ENCODE measurements at places on chromosomes 5 and 9. TPM values are rescaled to one million over a fixed set of nuclear protein-coding genes. Genes with fewer than 3 reads are reported as not detected.

DNA sequence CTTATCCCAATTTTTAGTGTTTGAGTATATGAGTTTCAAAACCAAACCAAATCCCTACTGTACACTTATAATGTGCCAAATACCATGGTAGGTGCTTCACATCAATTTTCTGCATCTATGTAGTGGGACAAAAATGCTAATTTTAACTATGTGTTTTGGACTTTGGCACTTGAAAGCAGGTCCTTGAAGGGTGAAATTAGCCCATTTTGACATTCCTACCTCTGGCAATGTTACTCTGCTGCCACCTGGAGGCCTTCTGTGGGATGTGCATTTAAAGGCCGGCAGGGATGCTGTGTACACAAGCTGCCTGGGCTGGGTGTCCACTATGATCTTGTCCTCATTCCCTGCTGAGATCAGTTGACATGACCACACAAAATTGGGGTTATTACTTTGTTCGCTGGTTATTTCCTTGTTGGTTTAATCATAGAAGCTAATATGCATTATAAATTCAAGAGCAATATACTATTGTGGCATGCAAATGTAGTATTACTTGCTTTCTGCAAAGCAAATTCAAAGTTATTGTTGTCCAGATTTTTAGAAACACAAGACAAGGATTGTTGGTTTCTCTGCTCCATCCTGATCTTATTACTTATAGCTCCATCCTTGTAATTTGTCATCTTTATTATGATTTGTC is 166.8 kb downstream of the ARHGEF28 start:
- H3K4me1 ChIP-seq: no peaks in the 10 kb centered on the region
- H3K27me3 ChIP-seq: no peaks in the 10 kb centered on the region
- DNase-seq: peak; percentile 40
- no peaks in the 10 kb centered on the region for H3K36me3 ChIP-seq

The CARTPT gene
- total RNA-seq: not detected

The SHOC1 gene
- total RNA-seq: not detected

GRCh38 chr9:136264031-136264430 is 18.4 kb upstream of the QSOX2 start:
- DNase-seq: no peak
- no peaks in the 10 kb centered on the region for H3K36me3 ChIP-seq
- H3K27ac ChIP-seq: no peak overlapping the region
- peaks cover 7% of the 10 kb centered on the region for H3K4me1 ChIP-seq
- no peaks in the 10 kb centered on the region for H3K27me3 ChIP-seq

The RXRA gene
- 12.6 TPM for total RNA-seq

- H3K27ac ChIP-seq: no peak overlapping the region
- H3K36me3 ChIP-seq: no peaks in the 10 kb centered on the region
- H3K4me3 ChIP-seq: no peak overlapping the region
- no peaks in the 10 kb centered on the region for H3K27me3 ChIP-seq
These were observed 225.3 kb downstream of the NTRK2 start for GRCh38 chr9:84894859-84895258.

DNA sequence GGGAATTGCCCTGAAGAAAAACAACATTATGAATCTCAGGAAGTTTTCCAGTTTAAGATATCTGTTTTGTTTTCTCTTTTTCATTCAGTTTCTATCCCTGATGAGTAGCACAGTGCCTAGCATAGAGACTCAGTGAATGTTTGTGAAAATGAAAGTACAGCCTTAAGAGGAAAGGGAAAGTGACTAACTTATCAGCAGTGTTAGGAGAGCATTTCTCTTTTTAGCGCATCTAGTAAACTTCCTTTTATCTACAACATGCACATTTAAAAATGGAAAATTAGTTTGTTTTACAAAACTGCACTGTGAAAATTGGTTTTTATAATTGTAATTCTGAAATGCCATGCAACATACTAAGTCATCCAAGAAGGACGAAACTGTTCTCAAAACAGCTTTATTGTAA is 110.8 kb downstream of the SMARCA2 start:
- peaks cover 9% of the 10 kb centered on the region for H3K4me1 ChIP-seq
- no peak overlapping the region for H3K27ac ChIP-seq
- no peaks in the 10 kb centered on the region for H3K27me3 ChIP-seq

The SLC36A2 gene
- not detected for total RNA-seq

- H3K4me1 ChIP-seq: no peaks in the 10 kb centered on the region
- H3K27ac ChIP-seq: no peak overlapping the region
- no peaks in the 10 kb centered on the region for H3K27me3 ChIP-seq
- H3K4me3 ChIP-seq: no peak overlapping the region
These were observed 161.4 kb upstream of the KLF4 start for GRCh38 chr9:107650995-107651394.

DNA sequence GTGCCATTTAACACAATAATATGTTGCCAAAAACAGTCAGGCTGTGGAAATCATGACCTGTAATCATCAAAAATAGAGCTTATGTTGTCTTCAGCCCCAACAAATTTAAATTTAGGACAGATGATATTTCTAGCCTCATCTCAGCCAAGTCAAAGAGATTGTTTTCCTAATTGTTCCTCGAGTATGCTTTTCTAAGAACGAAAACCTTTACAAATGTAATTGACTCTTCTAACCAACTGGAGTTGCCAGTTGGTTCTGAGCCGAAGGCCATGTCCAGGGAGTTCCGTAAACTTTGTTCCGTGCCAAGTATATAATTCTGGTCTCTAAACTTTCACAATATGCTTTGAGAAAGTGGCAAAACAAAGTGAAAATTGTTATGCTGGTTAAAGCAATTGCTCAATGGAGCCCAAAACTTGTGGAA is 160.8 kb downstream of the CEMIP2 start:
- peaks cover 3% of the 10 kb centered on the region for H3K27me3 ChIP-seq
- no peak overlapping the region for H3K4me3 ChIP-seq
- no peak for DNase-seq
- no peaks in the 10 kb centered on the region for H3K4me1 ChIP-seq
- H3K36me3 ChIP-seq: no peaks in the 10 kb centered on the region

- no peaks in the 10 kb centered on the region for H3K27me3 ChIP-seq
- H3K36me3 ChIP-seq: peaks cover 34% of the 10 kb centered on the region
- no peak for DNase-seq
- H3K4me1 ChIP-seq: no peaks in the 10 kb centered on the region
- no peak overlapping the region for H3K27ac ChIP-seq
- H3K4me3 ChIP-seq: no peak overlapping the region
These were observed 37.6 kb downstream of the TMEM245 start for GRCh38 chr9:109082091-109082620.

The PSMD5 gene
- 37.7 TPM for total RNA-seq

DNA sequence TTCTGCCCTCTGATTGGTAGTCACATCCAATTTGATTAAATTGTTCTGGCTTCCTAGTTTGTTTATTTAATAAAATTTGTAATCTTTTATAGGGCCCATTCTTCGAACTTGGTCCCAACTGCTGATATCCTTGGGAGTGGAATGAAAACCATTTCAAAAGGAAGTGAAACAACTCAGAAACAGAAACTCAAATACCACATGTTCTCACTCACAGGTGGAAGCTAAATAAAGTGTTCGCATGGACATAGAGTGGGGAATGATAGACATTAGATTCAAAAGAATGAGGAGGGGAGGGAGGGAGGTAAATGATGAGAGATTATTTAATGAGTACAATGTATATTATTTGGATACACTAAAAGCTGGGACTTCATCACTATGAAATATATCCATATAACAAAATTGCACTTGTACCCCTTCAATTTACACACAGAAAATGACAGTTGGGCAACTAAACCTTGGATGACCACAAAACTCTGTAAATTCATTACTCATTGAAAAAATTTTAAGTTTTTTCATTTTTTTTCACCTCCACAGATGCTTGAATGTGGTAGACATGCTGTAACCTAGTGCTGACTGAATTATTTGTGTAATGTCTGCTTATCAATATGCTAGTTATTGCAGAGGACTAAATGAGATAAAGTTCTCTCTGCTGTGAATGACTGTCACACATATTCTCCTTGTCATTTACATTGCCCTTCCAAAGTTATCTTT is 16.0 kb downstream of the ATP10B start:
- no peaks in the 10 kb centered on the region for H3K4me1 ChIP-seq
- no peaks in the 10 kb centered on the region for H3K27me3 ChIP-seq
- H3K27ac ChIP-seq: no peak overlapping the region

- DNase-seq: no peak
- no peak overlapping the region for H3K4me3 ChIP-seq
- no peaks in the 10 kb centered on the region for H3K27me3 ChIP-seq
These were observed 9.0 kb downstream of the TOR1B start for GRCh38 chr9:129811967-129812363.

GRCh38 chr9:137423514-137424291 is 510 bp downstream of the NOXA1 start:
- no peaks in the 10 kb centered on the region for H3K27me3 ChIP-seq
- DNase-seq: no peak
- H3K4me1 ChIP-seq: no peaks in the 10 kb centered on the region
- H3K27ac ChIP-seq: peak overlapping the region; percentile 60
- peak overlapping the region; percentile 43 for H3K4me3 ChIP-seq

- H3K36me3 ChIP-seq: no peaks in the 10 kb centered on the region
- no peaks in the 10 kb centered on the region for H3K27me3 ChIP-seq
- no peaks in the 10 kb centered on the region for H3K4me1 ChIP-seq
- no peak overlapping the region for H3K27ac ChIP-seq
These were observed 610.9 kb downstream of the CHSY3 start for GRCh38 chr5:130514984-130515690.

The C9orf43 gene
- 0.84 TPM for total RNA-seq

The CERCAM gene
- total RNA-seq: 0.19 TPM

DNA sequence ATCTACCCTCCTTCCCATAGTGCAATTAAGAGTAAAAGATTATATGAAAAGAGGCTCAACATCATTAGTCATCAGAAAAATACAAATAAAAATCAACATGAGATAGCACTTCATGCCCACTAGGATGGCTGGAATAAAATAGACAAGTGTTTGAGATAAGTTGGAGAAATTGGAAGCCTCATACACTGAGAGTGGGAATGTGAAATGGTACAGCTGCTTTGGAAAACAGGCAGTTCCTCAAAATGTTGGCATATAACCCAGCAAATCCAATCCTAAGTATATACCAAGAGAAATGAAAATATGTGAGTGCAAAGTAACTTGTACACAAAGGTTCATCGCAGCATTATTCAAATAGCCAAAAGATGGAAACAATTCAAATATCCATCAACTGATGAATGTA is 9.8 kb downstream of the SPATA31D3 start:
- H3K27me3 ChIP-seq: no peaks in the 10 kb centered on the region
- H3K4me1 ChIP-seq: no peaks in the 10 kb centered on the region
- no peak for DNase-seq

DNA sequence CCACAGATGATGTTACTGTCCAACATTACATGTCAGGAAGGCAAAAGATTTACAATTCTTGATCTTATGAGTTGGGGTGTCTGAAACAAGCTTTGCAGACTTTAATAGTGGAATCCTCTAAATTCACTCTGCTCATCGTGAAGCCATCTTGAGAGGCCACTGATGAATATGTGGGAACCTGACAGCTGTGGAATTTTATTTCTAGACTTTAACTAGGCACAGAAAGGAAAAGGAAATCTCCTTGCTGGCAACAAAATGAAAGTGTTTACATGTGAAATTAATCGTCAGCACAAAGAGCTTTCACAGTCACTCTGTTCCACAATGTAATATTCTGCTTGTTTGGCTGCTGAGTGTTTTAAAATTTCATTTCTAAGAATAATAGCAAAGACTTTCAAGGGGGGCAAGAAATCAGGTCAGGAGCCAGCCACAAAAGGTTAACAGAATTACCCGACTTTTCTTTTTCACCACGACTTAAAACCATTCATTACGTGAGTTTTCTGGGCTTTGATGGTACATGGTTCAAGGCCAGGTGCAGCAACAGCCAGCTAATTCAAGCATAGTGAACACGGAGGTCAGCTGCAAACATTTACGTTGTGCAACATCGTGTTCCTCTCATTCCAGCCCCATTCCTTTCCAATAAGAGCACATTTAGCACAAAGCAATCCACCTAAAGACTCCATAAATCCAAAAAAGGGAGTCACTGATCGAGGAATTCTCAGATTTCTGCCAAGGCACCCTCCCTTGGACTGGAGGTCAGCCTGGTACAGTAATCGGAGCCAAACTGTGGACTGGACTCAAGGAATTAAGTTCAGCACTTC is 14.6 kb downstream of the NREP start:
- no peaks in the 10 kb centered on the region for H3K36me3 ChIP-seq
- no peak for DNase-seq
- no peaks in the 10 kb centered on the region for H3K27me3 ChIP-seq
- no peak overlapping the region for H3K4me3 ChIP-seq
- H3K4me1 ChIP-seq: no peaks in the 10 kb centered on the region

The SFXN1 gene
- total RNA-seq: 58.7 TPM

- DNase-seq: no peak
- no peak overlapping the region for H3K27ac ChIP-seq
These were observed 36.0 kb downstream of the NR6A1 start for GRCh38 chr9:124735121-124735520.
